ENCODE measurements at places on chromosomes 1 and 21.

DNA sequence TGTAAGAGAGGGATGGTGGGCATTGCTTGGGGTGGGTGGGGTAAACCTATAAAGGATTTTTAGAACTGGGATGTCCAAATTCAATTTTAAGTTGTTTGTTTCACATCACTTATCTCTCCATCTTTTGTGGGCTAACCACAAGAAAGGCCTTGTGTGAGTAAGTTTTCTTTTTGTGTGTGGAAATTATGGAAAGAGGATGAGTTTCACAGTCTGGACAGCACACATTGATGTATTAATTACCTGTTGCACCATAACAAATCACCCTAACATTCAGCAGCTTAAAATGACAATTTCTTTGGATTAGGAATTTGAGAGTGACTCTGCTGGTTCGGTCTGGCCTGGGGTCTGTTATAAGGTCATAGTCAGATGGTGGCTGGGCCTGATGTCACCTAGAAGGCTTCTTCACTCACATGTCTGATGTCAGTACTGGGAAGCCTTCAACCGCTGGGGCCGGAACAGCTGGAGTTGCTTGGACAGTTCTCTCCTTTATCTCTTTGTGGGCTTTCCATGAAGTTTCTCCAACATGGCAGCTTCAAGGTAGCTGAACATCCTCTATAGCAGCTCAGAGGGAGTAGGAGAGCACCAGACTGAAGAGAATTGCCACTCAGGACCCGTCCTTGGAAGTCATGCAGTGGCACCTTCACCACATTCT, 2.0 kb upstream of the COL9A2 start:
- no peak for DNase-seq

- no peak for DNase-seq
Observed at GRCh38 chr1:174077749-174078490, 55.8 kb upstream of the RC3H1 start.

DNA sequence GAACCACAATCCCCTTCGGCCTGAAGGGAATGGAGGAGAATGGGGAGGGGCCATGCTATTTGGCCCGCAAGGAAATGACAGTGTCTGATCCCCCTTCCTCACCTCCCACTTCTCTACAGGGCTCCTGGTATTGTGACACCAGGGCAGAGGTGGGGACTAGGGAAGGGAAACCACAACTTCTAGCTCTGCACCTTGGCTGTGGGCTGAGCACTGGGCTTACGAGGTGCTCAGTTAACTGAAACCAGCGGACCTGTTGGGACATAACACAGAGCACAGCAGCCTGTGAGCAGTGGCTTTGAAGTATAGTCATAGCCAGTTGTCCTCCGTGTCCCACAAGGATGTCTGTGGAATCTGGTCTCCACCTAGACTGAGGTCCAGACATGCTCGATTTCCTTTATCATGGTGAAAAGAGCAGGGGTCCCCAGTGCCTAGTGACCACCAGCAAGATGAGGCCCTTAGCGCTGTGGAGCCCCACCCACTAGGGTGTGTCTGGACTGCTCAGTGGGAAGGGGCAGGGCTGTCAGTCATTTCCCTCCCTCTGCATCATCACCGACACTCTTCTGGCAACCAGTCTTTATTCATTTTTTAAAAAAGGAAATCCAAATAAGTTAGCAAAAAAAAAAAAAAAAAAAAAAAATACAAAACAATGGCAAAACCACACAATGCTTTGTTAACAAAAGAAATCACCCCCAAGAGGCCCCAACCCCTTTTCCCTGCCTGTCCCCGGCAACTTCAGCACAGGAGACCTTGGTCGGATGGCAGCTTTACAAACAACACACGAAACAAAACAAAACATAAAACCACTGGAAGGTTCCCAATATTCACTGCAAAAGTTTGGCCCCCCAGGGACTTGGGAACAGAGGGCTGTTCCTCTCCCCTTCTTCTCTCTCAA, 3.0 kb downstream of the MYOG start:
- DNase-seq: no peak

DNA sequence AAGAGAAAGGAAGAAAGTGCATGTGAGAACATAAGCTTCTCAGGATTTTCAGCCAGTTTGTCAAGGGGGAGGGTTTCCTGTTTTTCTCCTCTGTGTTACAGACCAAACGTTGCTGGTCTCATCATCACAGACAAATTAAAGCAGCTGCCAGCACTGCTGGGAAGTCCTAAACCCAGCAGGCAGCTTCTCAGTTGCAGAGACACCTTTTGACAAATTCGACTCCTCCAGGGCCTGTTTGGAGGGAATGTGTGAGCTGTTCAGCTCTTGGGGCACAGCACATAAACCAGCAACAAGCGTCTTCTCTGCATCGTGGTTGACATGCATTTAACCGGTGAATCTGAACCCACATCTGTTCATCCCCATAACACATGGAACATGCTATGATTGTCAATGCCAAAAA, 454.6 kb upstream of the RUNX1 start:
- no peak for DNase-seq

DNA sequence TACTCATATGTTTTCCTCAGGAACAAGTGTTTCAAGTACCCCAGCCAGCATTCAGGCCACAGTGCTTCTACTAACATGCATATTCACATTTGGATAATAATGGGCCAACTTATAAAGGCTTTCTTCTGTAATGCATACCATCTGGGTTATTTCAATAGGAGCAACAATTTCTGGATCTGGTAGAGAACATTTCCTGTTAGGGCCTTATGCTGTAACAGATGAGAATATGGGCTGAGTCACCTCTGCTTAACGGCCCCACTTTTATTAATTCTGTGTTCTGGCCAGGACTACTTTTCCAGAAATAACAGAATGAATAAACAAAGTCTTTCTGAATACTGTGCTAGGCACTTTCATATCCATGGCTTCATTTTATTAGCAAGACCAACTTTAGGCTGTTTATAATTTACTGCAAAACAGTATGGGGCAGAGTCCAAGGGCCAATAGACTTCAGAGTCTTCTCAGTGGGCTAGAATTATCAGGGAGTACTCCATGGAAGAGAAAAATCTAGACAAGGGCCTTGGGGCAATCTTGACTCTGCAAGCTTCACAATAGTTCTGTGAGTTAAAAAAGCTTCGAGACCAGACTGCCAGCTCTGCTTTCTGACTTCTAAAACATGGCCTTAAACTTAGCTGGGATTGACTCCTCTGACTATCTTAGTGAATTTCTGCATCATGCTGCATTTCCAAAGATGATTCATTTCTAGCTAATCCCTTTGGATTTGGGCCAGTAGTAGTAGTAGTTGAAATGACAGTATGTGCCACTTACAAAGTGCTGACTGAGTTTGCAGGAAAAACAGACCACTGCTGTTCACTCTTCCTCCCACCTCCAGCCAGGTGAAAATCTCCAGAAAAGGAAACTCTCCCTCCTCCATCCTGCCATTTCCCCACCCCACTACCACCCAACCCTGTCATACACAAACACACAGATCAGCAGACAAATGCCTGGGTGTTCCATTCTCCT, 8.2 kb upstream of the SSX2IP start:
- DNase-seq: peak; percentile 83

- no peak for DNase-seq
Observed at GRCh38 chr1:118812555-118812954, 175.6 kb downstream of the TBX15 start.

- DNase-seq: no peak
Observed at GRCh38 chr1:222006715-222007114, 264.8 kb upstream of the DUSP10 start.

GRCh38 chr1:27713139-27713725, 12.5 kb upstream of the FAM76A start:
- no peak for DNase-seq

DNA sequence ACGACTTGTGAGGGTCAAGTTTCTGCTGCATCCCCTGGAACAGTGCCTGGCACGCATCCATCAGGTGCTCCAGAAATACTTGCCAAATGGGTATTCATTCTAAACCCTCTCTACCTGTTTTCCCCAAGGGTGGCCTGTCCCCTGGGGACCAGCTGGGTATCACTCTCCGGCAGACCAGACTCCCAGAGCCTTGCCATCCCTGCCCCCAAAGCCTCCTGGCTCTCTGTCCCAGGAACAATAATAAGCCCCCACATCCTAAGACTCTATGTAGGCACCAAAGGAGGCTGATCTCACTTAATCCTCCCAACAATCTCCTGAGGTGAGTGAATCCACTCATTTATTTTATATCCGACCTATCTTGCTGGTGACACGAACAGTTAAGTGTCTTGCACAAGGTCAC, 96.7 kb downstream of the MRPL37 start:
- no peak for DNase-seq

GRCh38 chr21:41615613-41616012, 107.7 kb upstream of the TMPRSS2 start:
- peak; percentile 100 for DNase-seq

Measured in AG09309 (cell line).